Stimulated activated CD4-positive, alpha-beta T cell treated with anti-CD3 and anti-CD28 coated beads, Interleukin-1b, Interleukin-23, amount 100 ng/mL, for 4 hours (primary cell): ENCODE measurements at places on chromosomes 4 and X.

DNA sequence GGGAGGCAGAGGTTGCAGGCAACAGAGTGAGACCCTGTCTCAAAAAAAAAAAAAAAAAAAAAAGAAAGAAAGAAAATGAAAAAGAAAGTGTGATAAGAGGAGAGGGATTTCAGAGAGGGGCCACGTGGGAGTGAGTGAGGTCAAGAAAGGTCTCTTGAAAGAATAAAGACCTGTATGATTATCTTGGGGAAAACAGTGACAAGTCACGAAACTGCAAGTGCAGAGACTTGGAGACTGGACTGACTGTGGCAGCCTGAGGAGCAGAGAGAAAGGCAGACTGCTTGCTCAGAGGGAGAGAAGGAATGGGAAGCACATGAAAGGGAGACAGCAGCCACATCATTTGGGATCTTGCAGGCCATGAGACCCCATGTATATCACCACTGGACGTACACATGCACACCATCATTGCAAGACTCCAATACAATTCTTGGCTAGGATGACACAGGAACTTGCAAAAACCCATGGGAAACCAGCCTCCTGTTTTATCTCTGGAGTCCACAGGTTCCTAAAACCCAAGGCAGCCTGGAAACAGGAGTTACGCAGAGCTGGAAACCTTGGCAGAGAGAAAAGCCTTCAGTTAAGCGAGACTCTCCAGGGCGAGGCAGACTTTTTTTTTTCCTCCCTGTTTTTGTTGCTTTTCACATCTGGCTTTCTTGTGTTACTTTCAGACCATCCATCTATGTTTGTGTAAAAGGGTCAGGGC lies 207.0 kb upstream of the TBL1X start:
- no peak for DNase-seq

- no peak for DNase-seq
Observed at GRCh38 chr4:32560306-32560705, 1840.1 kb downstream of the PCDH7 start.

- DNase-seq: no peak
Observed at GRCh38 chr4:137359691-137360315, 172.5 kb downstream of the PCDH18 start.

GRCh38 chrX:56248492-56248891 lies 16.3 kb downstream of the KLF8 start:
- peak; percentile 49 for DNase-seq

- no peak for DNase-seq
Observed at GRCh38 chr4:165101641-165102040, 11.0 kb downstream of the TMEM192 start.

- DNase-seq: no peak
Observed at GRCh38 chrX:43661521-43662240, 5.6 kb downstream of the MAOA start.

- no peak for DNase-seq
Observed at GRCh38 chr4:2451036-2451520, 17.8 kb upstream of the RNF4 start.

DNA sequence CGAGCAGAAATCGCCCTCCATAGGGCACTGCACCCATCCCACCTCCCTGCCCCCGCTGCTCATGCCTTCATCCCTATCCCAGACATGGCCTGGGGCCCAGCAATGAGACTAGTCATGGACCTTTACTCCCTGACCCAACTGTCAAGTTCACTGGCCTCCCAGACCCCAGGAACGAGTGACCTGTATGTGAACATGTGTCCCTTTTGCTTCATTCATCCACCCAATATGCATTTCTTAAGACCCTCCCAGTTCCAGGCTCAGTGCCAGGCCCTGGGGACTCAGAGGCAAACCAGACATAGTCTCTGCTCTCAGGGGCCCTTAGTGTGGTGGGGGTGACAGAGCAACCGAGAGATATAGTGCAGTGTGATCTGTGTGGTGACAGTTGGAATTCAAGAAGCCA lies 67.0 kb downstream of the EFNB1 start:
- no peak for DNase-seq

DNA sequence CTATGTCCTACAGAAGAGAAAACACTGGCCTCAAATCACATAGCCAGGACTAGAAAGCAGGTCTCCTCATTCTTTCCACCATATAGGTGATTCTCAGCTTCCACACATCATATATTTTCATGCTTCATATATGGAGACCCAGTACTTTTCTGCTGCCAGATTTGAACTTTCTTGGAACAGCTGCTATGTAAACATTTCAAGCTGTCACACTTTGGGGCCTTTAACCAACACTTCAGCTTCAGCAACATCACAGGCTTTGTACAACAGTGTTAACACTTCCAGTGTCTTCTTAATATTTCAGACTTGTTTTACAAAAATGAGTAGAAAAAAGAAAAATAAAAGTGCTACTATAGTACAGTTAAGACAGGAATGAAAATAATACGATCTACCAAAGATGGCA lies 12.6 kb downstream of the SH3RF1 start:
- no peak for DNase-seq

- DNase-seq: no peak
Observed at GRCh38 chr4:168688584-168688983, 191.7 kb downstream of the PALLD start.

GRCh38 chrX:14758029-14758491 lies 114.8 kb downstream of the FANCB start:
- DNase-seq: no peak

DNA sequence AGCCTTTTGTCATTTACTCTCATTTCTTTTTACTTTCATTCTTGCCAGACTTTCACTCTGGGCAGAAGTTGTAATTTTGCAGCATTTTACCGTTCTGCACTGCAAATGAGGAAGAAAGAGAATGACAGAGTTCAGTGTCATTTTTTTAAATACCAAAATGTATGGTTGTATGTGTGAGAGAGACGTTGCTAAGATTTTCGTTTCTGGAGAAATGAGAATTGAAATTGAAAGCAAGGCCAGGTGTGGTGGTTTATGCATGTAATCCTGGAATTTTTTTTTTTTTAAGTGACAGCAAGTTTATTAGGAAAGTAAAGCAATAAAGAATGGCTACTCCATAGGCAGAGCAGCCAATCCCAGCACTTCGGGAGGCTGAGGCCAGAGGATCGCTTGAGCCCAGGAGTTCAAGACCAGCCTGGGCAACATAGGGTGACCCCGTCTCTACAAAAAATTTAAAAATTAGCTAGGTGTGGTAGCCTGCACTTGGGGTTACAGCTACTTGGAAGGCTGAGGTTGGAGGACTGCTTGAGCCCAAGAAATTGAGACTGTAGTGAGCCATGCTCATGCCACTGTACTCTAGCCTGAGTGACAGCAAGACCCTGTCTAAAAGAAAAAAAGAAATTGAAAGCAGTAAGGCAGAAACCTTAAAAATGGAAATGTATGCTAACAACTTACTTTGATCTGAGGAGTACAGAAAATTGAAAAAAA lies 12.9 kb downstream of the DCK start:
- DNase-seq: no peak

DNA sequence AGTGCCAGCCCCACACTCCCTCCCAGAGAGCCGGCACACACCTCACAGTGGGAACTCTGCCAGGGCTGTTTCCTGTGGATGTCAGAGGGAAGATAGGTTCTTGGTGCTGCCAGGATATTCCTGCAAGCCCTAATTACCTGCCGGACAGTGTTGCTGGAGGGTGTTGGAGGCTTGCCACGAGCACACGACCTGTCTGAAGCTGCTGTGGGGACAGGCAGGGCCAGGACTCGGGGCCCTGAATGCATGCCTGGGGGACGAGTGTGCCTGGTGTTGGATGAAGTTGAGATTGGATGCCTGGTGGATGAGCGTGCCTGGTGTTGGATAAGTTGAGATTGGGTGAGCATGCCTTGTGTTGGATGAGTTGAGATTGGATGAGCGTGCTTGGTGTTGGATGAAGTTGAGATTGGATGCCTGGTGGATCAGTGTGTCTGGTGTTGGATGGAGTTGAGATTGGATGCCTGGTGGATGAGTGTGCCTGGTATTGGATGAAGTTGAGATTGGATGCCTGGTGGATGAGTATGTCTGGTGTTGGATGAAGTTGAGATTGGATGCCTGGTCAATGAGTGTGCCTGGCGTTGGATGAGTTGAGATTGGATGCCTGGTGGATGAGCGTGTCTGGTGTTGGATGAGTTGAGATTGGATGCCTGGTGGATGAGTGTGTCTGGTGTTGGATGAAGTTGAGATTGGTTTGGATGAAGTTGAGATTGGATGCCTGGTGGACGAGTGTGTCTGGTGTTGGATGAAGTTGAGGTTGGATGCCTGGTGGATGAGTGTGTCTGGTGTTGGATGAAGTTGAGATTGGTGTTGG lies 23.2 kb upstream of the UVSSA start:
- no peak for DNase-seq

- no peak for DNase-seq
Observed at GRCh38 chrX:374596-374995, 12.1 kb downstream of the PPP2R3B start.

DNA sequence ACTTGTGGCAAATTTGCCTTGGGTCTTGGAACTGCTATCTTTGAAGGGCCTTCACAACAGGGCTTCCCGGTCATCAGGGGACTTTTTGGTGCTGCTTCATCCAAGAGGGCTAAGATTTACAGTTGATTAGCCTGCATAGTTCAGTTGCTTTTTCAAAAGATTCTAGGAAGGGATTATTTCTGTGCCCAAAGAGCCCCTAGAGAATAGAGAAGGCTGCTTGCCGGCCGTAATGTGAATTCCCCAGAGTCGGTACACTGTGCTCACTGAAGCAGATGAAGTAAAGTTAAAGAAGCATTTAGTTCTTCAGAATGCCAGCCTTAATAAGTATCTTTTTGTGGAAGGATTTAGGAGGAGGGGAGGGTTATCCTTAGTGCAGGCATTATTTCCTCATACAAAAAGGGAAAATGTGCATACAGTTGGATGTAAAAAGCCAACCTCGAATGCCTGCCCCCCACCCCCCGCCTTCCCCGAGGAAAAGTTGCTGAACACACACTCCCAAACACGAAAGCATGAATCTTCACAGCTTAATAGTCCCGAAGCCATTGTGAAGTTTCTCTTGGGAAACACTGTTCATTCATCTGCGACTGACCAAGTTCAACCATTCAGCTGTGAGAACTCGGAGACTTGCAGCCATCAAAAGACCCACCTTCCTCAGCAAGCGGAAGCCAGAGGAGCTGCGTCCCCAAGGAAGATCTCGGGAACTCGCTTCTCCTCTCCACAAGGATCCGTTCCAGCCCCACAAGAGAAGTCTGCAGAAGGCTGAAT lies 47.6 kb downstream of the ANOS1 start:
- DNase-seq: no peak

- no peak for DNase-seq
Observed at GRCh38 chr4:153988492-153989363, 199.8 kb upstream of the SFRP2 start.

GRCh38 chrX:46820391-46821100 lies 16.3 kb upstream of the RP2 start:
- no peak for DNase-seq

GRCh38 chr4:74223801-74224200 lies 65.9 kb downstream of the MTHFD2L start:
- no peak for DNase-seq

DNA sequence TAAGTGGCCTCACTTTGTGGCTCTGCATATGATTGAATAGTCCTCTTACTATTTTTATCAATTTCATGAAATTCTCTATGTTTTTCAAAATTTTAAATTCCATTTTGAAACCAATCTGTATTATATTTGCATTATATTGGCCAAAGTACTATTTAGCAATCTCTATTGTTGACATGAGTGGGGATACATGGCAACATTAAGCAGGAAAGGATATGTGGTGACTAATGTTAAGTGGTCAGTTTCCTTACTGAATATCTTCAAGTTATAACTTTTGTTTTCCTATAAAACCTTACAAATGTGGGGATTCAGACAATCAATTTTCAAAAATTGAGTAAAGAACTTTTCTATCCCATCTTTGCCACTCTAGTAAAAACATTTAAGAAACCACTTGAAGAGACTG lies 10.2 kb downstream of the BBS7 start:
- no peak for DNase-seq

GRCh38 chr4:86759298-86759697 lies 89.9 kb downstream of the SLC10A6 start:
- no peak for DNase-seq

DNA sequence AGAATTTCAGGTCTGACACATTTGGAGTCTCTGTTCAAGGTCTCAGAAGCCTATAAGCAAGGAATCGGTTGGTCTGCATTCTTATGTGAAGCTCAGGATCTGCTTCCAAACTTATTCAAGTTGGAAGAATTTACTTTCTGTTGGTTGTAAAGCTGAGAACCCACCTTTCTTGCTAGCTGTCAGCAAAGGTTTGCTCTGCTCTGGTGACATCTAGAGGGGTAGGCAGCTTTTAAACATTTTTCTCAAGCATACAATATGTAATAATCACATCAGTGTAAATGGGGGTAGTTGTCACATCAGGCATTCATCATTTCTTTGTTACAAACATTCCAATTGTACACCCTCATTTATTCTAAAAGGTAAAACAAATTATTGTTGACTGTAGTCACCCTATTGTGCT lies 935.2 kb downstream of the TRAM1L1 start:
- no peak for DNase-seq

DNA sequence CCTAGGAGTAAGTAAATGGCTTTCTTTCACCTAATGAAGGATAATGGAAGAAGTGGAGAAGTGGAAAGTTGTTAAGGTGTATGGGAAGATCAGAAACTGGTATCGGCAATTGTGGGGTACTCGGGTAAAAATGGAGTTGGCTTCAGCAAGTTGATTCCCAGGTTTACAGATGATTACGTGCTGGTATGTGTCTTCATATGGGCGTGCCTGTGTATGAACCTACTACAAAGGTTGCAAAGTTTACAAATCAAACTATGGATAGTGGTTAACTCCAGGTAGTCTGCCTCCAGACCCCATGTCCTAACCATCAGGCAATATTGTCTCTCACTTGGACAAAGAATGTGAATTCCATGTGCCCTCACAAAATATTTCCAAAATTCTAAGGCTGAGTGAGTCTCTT lies 773 bp downstream of the TLR3 start:
- DNase-seq: no peak

- DNase-seq: no peak
Observed at GRCh38 chrX:45385757-45386156, 185.1 kb upstream of the DIPK2B start.

- DNase-seq: no peak
Observed at GRCh38 chr4:70688795-70689231, 481 bp downstream of the UTP3 start.

- DNase-seq: no peak
Observed at GRCh38 chrX:136586386-136586785, 54.4 kb downstream of the VGLL1 start.

GRCh38 chr4:120065974-120066516 lies 603 bp downstream of the MAD2L1 start:
- DNase-seq: no peak
